Skin of body (tissue), 3 donors: ENCODE measurements at places on chromosomes 11 and 22. TPM values are rescaled to one million over a fixed set of nuclear protein-coding genes. Genes with fewer than 3 reads are reported as not detected.

DNA sequence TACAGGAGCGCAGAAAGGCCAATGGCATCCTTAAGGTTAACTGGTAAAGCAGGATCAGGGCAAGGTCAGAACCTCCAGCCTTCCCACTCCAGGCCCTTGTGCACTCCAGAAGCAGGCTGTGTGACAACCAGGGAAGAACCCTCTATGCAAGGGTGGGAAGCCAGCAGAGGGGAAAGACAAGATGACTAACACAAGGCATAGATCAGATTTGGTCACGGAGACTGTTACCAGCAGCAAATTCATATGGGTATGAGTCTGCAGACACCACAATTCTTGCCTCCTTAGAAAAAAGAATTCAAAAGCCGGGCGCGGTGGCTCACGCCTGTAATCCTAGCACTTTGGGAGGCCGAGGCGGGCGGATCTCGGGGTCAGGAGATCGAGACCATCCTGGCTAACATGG, 39.8 kb upstream of the MTNR1B start:
- DNase-seq: no peak

- no peak for DNase-seq
These were observed 98.6 kb downstream of the CEP164 start for GRCh38 chr11:117426297-117426685.

- DNase-seq: no peak
These were observed 80.7 kb upstream of the NAV2 start for GRCh38 chr11:19631712-19632498.

DNA sequence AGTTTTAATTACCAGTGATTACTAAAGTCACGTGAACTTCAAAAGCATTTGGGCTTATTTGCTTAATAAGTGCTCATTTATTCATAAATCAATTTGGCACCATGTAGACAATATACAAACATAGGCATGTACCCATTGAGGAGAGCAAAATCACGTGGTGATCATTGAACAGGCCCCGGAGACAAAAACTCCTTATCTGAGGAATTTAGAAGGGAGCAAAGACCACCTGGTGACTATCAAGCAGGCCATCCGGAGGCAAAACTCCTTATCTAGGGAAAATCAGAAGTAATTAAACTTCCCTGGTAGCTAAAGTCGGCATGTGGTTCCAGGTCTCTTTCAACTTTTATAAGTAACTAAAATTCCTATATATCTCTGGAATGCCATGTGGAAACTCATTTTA, 5.7 kb upstream of the BTBD10 start:
- DNase-seq: no peak

DNA sequence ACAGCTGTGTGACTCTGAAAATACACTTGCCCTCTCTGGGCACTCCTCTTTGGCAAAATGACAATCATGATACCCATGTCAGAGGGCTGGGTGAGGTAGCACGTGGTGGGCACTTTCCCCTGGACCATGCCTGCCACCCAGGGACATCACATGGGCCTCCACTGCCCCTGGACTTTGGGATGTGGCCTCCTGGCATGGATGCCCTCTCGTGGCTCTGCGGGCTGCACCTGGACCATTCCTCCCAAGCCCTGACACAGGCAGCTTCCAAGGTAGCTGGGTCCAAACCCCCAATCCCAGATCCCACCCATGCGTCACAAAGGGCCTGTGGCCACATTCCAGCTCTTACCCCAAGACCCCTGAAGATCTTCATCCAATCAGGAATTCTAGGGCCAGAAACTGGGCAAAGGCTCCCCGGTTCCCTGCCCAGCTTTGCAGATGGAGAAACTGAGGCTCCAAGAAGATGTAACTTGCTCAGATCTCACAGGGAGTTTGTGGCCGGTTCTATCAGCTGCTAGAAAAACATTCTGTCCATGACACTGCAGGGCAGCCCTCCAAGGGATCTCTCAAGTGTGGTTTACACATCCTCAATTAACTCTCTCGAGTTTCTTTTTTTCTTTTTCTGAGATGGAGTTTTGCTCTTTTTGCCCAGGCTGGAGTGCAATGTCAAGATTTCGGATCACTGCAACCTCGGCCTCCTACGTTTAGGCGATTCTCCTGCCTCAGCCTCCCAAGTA, 35.4 kb upstream of the CYB5R3 start:
- no peak for DNase-seq

Gene VPREB3
- not detected for total RNA-seq

Gene SLC37A2
- 10.3 TPM for total RNA-seq
